ENCODE measurements at places on chromosomes 11 and 22.

GRCh38 chr11:12784987-12785386 lies 110.8 kb downstream of the TEAD1 start:
- DNase-seq: no peak

- DNase-seq: no peak
Measured at GRCh38 chr11:16834384-16834783, 95.9 kb downstream of the C11orf58 start.

DNA sequence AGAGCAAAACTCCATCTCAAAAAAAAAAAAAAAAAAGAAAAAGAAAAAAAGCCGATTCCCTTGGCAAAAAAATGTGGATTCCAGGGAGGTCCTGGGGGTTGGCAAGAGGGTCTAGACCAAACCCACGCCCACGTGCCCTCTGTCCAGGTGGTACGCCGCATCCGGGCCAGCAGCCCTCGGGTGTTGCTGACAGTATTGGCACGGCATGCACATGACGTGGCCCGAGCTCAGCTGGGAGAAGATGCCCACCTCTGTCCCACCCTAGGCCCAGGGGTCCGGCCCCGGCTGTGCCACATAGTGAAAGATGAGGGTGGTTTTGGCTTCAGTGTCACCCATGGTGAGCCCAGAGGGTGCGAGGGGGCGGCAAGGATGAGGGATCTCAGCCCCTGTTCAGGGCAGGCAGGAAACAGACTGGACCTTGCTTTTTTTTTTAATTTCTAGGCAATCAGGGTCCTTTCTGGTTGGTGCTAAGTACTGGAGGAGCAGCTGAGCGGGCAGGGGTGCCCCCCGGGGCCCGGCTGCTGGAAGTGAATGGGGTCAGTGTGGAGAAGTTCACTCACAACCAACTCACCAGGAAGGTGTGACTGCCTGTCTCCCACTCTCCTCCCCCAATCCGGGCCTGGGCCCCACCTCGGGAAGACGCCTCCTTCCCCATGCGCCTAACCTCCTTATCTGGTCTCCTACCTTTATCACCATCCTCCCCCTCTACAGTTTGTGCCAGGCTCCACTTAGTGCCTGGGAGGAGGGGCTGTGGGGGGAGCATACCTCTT lies 2.0 kb downstream of the NHERF4 start:
- peak; percentile 20 for DNase-seq

GRCh38 chr11:35230388-35230787 lies 91.4 kb downstream of the CD44 start:
- no peak for DNase-seq

GRCh38 chr22:40175611-40176244 lies 2.0 kb upstream of the TNRC6B start:
- no peak for DNase-seq
